ENCODE measurements at places on chromosomes 4 and X.

- peak; percentile 91 for DNase-seq
These were observed 86.7 kb upstream of the MAGEA4 start for GRCh38 chrX:151825925-151826485.

DNA sequence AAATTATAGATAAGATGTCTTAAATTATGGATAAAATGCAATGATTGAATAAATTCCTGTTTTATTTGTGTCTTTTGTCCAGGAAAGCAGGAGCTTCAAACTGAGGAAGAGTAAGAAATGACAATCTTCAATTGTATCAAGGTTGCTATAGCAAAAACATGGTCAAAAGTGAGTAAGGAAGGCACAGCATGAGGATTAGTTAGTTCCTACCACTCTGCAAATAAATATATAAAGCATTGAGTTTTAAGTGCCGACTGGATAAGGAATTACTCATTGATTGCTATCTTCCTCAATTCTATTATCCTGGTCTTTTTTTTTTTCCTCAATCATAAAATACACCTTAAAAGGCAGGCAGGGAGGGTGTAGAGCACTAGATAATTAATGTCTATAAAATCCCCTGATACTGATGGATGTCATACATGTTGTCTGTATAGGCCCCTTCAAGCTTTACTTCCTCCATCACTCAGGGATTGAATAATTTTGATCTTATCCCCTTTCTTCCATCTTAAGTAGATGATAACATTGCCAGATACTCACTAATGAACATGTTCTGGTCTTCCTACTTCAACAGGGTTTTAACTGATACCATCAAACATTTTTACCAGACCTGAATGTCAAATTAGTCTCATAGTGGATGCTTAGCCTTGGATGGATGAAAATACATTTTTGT lies 86.6 kb downstream of the MID1 start:
- no peak for DNase-seq

GRCh38 chrX:16892504-16893362 lies 22.6 kb upstream of the RBBP7 start:
- DNase-seq = peak; percentile 90

DNA sequence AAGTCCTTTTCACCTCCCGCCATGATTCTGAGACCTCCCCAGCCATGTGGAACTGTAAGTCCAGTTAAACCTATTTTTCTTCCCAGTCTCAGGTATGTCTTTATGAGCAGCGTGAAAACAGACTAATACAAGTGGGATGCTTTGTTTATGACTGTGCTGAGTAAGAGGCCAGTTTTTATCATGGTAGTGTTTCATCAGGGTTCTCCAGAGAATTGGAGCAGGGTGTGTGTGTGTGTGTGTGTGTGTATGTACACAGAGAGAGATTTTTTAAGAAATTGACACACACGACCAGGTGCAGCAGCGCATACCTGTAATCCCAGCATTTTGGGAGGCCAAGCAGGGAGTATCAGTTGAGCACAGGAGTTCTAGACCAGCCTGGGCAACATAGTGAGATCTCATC lies 34.6 kb upstream of the SLC2A9 start:
- DNase-seq = no peak

GRCh38 chr4:100929758-100930157 lies 411.9 kb upstream of the EMCN start:
- no peak for DNase-seq

DNA sequence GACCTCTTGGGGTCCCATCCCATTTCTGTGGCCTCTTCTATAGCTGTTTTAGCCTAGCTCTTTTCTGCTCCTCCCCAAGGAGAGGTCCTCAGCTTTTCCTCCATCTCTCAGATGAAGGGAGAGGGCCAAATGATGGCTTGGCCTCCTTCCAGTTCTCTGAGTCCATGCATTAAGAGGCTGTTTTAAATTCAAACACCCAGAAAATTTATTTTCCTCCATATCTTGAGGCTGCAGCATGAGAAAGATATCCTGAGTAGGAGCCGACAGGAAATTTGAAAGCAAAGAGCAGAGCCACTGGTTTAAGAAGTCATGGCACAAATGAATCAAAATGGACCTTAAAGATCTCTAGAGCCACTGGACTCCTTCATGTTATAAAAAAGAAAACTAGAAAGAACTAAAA lies 558.8 kb downstream of the MID1IP1 start:
- no peak for DNase-seq

- peak; percentile 42 for DNase-seq
These were observed 35.1 kb downstream of the FAM114A1 start for GRCh38 chr4:38902695-38903094.
